ENCODE measurements at places on chromosomes 12 and 14. TPM values are rescaled to one million over a fixed set of nuclear protein-coding genes. Genes with fewer than 3 reads are reported as not detected.

DNA sequence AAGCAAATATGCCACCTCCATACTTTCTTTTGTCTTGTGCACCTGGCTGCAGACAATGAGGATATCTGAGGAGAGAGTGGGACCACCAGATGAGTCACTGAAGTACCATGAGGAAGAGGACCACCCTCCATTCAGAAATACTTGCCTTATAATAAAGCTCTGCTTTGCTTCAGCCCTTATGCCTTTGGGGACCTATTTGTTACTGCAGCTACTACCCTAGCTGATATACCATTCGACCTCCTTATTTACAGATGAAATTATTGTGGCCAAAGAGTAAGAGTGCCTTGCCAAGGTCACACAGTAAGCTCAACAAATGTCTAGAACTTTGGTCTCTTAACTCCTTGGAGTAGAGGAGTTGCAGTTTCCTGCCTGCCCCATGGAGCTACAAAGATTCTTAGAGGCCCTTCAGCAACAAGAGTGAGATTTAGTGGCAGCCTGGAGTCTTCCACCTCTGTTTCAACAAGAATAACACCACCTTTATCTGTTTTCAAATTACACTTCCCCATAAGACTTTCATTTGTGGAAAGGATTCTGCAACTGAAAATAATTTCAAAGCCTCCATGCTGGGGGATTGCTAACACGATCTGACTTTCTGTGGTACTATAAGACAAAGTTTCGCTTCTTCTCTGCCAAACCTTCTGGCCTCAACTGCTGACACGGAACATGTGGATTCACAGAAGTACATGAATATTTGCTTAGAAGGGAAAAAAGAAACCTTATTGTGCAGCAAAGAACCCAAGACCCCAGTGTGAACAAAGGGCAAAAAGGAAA lies 3.6 kb downstream of the CMKLR1 start:
- H3K27ac ChIP-seq, result peak overlapping the region; percentile 53
- peaks cover 7% of the 10 kb centered on the region for H3K27me3 ChIP-seq
- no peak for DNase-seq
- H3K4me1 ChIP-seq, result no peaks in the 10 kb centered on the region
- no peak overlapping the region for H3K4me3 ChIP-seq
- H3K36me3 ChIP-seq, result no peaks in the 10 kb centered on the region

DNA sequence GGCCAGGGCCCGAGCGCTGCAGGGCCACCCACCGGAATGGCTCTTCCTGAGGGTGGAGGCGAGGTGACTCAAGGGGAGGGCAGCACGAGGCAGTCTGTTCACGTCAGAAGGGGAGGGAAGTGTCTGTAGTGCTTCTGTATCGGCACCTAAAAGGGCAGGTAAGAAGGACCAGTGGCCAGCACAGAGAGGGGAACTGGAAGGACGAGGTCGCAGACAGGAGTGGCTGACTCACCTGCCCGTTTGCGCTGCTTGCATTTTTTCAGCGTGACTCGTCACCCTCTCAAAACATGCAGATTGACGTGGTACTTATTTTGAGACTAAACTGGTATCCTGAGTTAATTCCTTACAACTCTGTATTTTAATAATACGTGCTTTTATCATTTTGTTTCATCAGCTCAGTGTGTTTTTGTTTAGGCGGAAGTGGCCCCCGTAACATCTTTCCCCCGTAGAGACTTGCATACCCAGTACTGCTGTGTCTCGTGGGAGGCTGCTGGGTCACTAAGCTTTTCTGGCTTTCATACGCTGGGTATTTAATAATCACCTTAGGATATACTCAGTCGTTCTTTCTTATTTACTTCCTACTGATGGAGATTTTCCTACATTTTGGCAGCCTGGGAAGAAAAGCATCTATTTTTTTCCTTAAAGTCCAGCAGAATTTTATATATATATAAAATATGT lies 26.4 kb downstream of the SFSWAP start:
- H3K27ac ChIP-seq, result no peak overlapping the region
- H3K36me3 ChIP-seq, result peaks cover 88% of the 10 kb centered on the region
- no peak overlapping the region for H3K4me3 ChIP-seq
- no peaks in the 10 kb centered on the region for H3K4me1 ChIP-seq
- H3K27me3 ChIP-seq, result no peaks in the 10 kb centered on the region

GRCh38 chr12:95437565-95437964 lies 36.4 kb upstream of the METAP2 start:
- DNase-seq, result no peak
- H3K4me3 ChIP-seq, result no peak overlapping the region
- H3K4me1 ChIP-seq, result no peaks in the 10 kb centered on the region

GRCh38 chr12:125882141-125882540 lies 816.9 kb downstream of the AACS start:
- DNase-seq, result no peak
- no peak overlapping the region for H3K4me3 ChIP-seq
- H3K27me3 ChIP-seq, result no peaks in the 10 kb centered on the region
- H3K4me1 ChIP-seq, result no peaks in the 10 kb centered on the region

DNA sequence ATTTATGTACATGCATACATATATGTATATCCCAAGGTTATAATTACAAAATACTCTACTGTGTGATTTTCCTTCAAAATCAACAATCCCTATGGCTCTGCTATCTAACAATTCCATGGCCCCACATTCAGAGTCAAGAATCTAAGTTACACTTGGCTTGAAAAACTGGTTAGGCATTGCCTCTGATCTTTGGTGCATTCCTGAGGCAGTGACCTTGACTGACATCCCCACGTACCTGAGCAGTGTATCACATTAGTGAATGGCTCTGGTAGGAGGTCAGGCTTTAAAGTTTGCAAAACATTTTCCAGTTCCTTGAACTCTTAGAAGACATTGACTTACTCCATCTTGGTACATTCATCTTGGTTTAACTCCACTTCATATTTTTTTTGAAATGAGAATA lies 8.5 kb upstream of the STON2 start:
- no peak overlapping the region for H3K27ac ChIP-seq
- no peaks in the 10 kb centered on the region for H3K36me3 ChIP-seq
- H3K4me1 ChIP-seq, result no peaks in the 10 kb centered on the region

- H3K36me3 ChIP-seq, result no peaks in the 10 kb centered on the region
- no peaks in the 10 kb centered on the region for H3K4me1 ChIP-seq
- no peaks in the 10 kb centered on the region for H3K27me3 ChIP-seq
- no peak overlapping the region for H3K4me3 ChIP-seq
- DNase-seq, result no peak
- no peak overlapping the region for H3K27ac ChIP-seq
Measured at GRCh38 chr12:125696054-125696453, 630.8 kb downstream of the AACS start.

- H3K27me3 ChIP-seq, result no peaks in the 10 kb centered on the region
- DNase-seq, result no peak
- no peaks in the 10 kb centered on the region for H3K4me1 ChIP-seq
- no peaks in the 10 kb centered on the region for H3K36me3 ChIP-seq
- H3K27ac ChIP-seq, result no peak overlapping the region
- no peak overlapping the region for H3K4me3 ChIP-seq
Measured at GRCh38 chr14:87325741-87326140, 667.2 kb downstream of the GALC start.

GRCh38 chr12:115223991-115224390 lies 540.0 kb upstream of the TBX3 start:
- no peaks in the 10 kb centered on the region for H3K4me1 ChIP-seq
- no peak for DNase-seq
- H3K27me3 ChIP-seq, result no peaks in the 10 kb centered on the region
- H3K4me3 ChIP-seq, result no peak overlapping the region

DNA sequence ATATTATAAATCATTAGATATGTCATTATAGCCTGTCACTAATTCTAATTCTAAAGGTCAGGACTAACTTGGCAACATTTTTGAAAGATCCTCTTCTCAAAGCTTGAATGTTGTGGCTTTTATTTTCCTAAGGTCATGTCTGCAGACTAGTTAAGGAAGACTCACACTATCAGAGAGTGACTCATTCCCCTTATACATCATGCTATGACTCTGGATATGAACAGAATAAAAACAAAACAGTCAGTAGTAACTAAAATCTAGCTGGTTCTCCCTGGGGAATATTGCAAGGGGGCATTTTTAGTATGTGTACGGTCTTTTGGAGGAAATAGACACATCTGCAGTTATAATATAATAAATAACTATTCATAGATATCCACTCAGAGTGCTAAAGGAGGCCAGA lies 170.6 kb downstream of the SLC2A13 start:
- no peaks in the 10 kb centered on the region for H3K36me3 ChIP-seq
- no peak overlapping the region for H3K4me3 ChIP-seq
- no peaks in the 10 kb centered on the region for H3K27me3 ChIP-seq

- no peak overlapping the region for H3K4me3 ChIP-seq
- H3K4me1 ChIP-seq, result no peaks in the 10 kb centered on the region
- no peaks in the 10 kb centered on the region for H3K27me3 ChIP-seq
- no peaks in the 10 kb centered on the region for H3K36me3 ChIP-seq
- no peak for DNase-seq
Measured at GRCh38 chr12:24544368-24544767, 404.5 kb downstream of the BCAT1 start.

DNA sequence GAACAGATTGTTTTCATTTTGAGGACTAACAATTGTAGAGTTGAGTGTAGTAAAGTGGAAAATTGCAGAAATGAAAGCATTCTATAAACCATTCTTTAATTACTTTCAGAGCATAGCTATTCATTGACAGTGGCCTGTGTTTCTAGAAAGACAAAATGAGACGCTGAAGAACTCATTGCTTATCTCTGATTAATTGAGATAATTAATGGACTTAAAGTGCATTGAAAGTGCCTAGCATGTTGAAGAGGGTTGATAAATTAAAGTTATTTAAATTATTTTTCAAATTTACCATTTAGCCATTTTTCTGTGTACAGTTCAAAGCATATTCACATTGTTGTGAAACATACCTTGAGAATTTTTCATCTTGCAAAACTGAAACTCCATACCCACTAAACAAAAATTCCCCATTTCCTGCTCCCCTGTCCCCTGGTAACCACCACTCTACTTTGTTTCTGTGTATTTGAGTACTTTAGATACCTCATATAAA lies 57.4 kb downstream of the DAAM1 start:
- H3K4me1 ChIP-seq, result no peaks in the 10 kb centered on the region
- no peaks in the 10 kb centered on the region for H3K27me3 ChIP-seq
- H3K4me3 ChIP-seq, result no peak overlapping the region
- no peaks in the 10 kb centered on the region for H3K36me3 ChIP-seq
- DNase-seq, result no peak
- H3K27ac ChIP-seq, result no peak overlapping the region

DNA sequence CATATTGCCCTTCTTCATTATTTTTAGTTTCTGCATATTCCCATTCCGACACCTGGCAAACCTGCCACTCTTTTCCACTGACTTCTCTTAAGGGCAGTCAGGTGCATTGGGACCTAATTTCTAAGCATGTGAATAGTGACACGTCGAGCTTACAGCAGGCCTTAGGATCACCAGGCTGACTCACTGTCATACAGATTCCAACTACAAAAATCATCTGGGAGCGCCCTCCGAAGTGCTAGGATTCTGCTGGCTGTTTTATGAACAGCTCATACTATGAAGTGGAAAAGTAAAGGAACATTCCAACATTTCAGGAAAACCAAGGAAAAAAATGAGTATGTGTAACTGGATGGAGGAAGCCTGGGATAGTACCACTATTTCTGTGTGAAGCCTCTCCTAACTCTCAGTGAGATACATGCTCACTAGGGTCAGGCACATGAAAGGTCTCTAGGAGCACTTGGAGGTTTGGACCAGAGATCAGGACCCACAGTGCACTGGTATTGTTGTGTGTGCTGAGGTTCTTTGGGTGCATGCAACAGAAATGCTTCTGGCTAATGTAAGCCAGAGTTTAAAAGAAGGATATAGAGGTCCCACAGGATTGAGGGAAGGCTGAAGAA lies 257.4 kb downstream of the ZFP36L1 start:
- no peaks in the 10 kb centered on the region for H3K4me1 ChIP-seq
- H3K27me3 ChIP-seq, result no peaks in the 10 kb centered on the region
- H3K36me3 ChIP-seq, result no peaks in the 10 kb centered on the region
- no peak overlapping the region for H3K27ac ChIP-seq

DNA sequence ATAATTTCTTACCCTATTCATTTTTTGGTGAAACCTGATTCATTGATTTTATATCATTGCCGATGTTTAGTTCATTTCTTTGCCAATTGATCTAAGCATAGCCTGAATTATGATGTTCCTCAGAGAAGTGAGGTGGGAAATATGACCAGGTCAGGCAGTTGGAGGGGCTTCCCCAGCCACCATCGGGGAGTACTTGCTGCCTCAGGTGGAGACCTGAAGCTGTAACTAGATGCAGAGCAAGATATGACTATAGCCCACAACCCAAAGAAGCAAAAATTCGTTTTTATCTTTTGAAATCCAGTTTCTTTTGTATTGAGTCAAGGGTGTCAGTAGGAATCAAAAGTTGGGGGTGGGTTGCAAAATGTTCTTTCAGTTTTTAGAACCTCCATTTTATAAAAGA lies 7.9 kb downstream of the PTGDR start:
- no peak overlapping the region for H3K27ac ChIP-seq
- no peaks in the 10 kb centered on the region for H3K27me3 ChIP-seq
- no peak overlapping the region for H3K4me3 ChIP-seq
- no peak for DNase-seq
- H3K36me3 ChIP-seq, result no peaks in the 10 kb centered on the region

DNA sequence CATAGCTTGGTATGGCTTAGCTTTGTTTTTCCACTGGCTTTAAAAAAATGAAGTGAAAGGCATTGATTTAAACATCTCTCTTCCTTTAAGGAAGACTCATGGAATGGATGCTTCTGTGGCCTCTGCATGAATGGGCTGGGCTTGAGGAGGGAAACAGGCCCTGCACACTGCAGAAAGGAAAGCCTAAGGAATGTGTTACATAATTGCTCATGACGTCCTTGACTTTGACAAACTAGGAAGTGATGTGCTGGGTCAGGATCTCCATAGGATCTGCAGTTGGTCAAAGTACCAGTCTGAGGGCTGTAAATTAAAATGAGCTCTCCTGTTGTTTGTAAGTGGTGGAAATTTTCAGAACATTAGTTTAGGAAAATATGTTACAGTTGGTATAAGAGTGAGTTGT lies 12.7 kb downstream of the SAMD4A start:
- H3K36me3 ChIP-seq, result no peaks in the 10 kb centered on the region
- no peaks in the 10 kb centered on the region for H3K4me1 ChIP-seq
- no peak for DNase-seq
- no peaks in the 10 kb centered on the region for H3K27me3 ChIP-seq

GRCh38 chr14:27608377-27608776 lies 1010.5 kb upstream of the NOVA1 start:
- no peaks in the 10 kb centered on the region for H3K27me3 ChIP-seq
- H3K27ac ChIP-seq, result no peak overlapping the region
- H3K36me3 ChIP-seq, result no peaks in the 10 kb centered on the region
- no peaks in the 10 kb centered on the region for H3K4me1 ChIP-seq

GRCh38 chr12:131640525-131640924 lies 70.4 kb upstream of the SFSWAP start:
- no peak overlapping the region for H3K4me3 ChIP-seq
- no peaks in the 10 kb centered on the region for H3K36me3 ChIP-seq
- H3K27me3 ChIP-seq, result peaks cover 71% of the 10 kb centered on the region
- H3K27ac ChIP-seq, result no peak overlapping the region
- no peaks in the 10 kb centered on the region for H3K4me1 ChIP-seq

The TSHR gene
- 0.45 TPM for total RNA-seq

The TTC8 gene
- total RNA-seq, result 10.1 TPM

The MUCL1 gene
- total RNA-seq, result not detected

The CHFR gene
- total RNA-seq, result 91.0 TPM

The GXYLT1 gene
- 3.2 TPM for total RNA-seq

The GAPDH gene
- total RNA-seq, result 579 TPM

The EXD2 gene
- total RNA-seq, result 25.4 TPM

The MIP gene
- total RNA-seq, result not detected

The TAS2R8 gene
- not detected for total RNA-seq

The MYH6 gene
- total RNA-seq, result not detected
